SHP77 treated with DMSO at 0.1 percent for 48 hours (cell line): ENCODE measurements at places on chromosomes 7 and 10.

DNA sequence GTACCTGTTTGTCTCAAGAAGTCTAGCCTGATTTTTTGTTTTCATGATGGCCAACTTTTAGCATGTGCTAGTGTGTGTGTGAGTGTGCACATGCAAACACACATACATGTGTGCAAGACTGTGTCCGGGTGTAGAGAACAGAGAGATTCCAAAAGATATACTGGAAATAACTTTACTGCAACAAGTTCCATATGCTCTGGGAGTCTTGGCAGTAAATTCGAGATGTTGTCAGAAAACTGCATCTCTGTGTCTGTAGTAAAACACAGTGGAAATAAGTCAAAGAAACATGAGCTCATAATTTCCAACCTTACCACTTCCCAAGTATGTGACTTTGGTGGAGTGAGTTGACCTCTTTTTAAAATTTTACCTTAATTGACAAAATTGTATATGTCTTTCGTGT lies 950.8 kb upstream of the C7orf33 start:
- DNase-seq, result no peak

- DNase-seq, result no peak
These were observed 34.5 kb downstream of the ITPRIP start for GRCh38 chr10:104303594-104304355.

- no peak for DNase-seq
These were observed 148.1 kb upstream of the ZNF32 start for GRCh38 chr10:43796781-43797180.

GRCh38 chr7:151173386-151174245 lies 6.1 kb upstream of the GBX1 start:
- no peak for DNase-seq

DNA sequence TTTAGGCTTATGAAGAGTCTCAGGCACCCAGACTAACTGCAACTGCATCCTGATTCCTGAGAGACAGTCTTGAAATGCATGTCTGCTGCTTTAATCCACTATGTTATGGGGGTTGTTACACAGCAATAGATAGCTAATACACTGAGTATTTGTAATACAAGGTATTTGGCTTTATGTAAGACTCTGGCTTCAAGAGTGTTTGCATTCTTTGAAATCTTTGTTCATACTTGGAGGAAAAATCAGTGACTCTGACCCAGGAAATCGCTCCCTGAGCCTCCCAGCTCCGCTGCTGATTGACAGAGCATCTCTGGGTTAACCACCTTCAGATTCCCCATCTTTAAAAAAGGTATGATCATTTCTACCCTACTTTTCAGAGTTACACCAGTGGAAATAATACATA lies 133.9 kb downstream of the MTPAP start:
- no peak for DNase-seq
